RKO (cell line): ENCODE measurements at places on chromosomes 3 and 15.

- no peak for DNase-seq
Observed at GRCh38 chr3:65871305-65872141, 167.2 kb downstream of the MAGI1 start.

GRCh38 chr3:146161663-146162002 is 649 bp upstream of the PLOD2 start:
- no peak for DNase-seq

DNA sequence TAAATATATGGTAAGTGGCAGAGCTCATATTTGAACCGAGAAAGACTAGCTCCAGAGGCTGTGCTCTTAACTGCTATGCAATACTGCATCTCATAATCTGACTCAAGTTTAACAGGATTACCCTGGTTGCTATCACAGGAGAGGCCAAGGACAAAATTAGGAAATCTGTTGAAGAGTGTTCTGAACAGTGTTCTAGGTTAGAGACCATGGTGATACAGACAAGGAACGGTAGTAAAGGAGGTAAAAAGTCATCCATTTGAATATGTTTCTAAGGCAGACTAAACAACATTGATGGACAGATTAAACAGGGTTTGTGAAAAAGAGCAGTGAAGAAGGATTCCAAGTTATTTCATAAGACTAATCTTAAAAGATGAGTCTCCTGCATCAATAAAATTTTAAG is 22.1 kb downstream of the PLOD2 start:
- DNase-seq, result no peak

- no peak for DNase-seq
Observed at GRCh38 chr15:38297623-38298388, 45.2 kb downstream of the SPRED1 start.

DNA sequence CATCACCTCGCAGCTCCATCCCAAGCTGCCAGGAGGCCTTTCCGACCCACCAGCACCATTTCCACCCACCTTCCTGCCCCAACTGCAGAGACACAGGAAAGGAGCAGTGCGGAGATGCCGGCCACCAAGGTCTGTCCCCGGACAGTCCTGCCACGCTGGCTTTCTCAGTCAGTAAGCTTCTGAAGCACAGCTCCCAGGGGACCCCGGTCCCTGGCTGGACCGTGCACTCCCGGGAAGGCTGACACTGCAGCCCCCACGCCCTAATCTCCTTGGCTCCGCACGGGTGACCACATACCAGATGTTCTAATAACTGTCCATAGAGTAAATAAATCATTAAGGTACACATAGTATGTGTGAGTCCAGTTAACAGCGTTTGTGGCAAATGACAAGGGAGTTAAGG is 73.5 kb downstream of the VGLL4 start:
- DNase-seq, result no peak

- DNase-seq, result no peak
Observed at GRCh38 chr3:75254685-75255084, 409.4 kb upstream of the FRG2C start.

DNA sequence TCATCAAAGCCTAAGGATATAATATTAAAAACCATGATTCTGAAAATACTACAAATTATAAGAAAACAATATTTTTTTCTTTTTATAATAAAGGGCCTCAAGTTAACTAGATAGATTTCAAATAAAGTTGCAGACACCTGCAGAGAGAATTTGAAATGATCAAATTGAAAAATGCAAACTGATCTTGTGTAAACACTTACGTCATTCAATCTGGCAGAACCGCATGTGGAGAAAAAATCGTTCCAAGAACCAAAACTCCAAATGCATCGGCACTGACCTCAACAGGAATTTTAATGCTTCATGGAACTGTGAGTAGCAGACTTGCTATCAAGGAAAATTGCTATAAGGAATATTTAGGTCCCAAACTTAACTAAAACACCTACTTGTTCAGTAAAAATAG is 17.2 kb downstream of the CPA3 start:
- no peak for DNase-seq

GRCh38 chr3:171986176-171986575 is 53.2 kb upstream of the FNDC3B start:
- no peak for DNase-seq

- no peak for DNase-seq
Observed at GRCh38 chr15:47035475-47036406, 681.6 kb upstream of the SEMA6D start.

GRCh38 chr15:91496754-91497691 is 356.5 kb upstream of the SLCO3A1 start:
- no peak for DNase-seq

- DNase-seq, result no peak
Observed at GRCh38 chr3:111506435-111506834, 35.6 kb upstream of the CD96 start.

- no peak for DNase-seq
Observed at GRCh38 chr3:110708156-110708555, 363.5 kb upstream of the NECTIN3 start.

GRCh38 chr3:87390353-87390752 is 114.0 kb upstream of the POU1F1 start:
- no peak for DNase-seq

- DNase-seq, result no peak
Observed at GRCh38 chr15:49507261-49507660, 84.2 kb downstream of the FGF7 start.

GRCh38 chr15:46270481-46271147 is 635.8 kb downstream of the SQOR start:
- DNase-seq, result no peak

- peak; percentile 39 for DNase-seq
Observed at GRCh38 chr3:183287301-183287971, 34.4 kb downstream of the B3GNT5 start.

- no peak for DNase-seq
Observed at GRCh38 chr15:62552444-62552843, 387.4 kb upstream of the C2CD4B start.

GRCh38 chr3:149554826-149555225 is 80.3 kb downstream of the TM4SF4 start:
- DNase-seq, result no peak
